ENCODE measurements at places on chromosomes 12 and 14.
A peak's percentile ranks its signal among the peaks of the same experiment; 100 is the strongest.

GRCh38 chr12:50070314-50071060 lies 13.1 kb downstream of the ASIC1 start:
- peak; percentile 77 for DNase-seq

- DNase-seq = peak; percentile 77
Observed at GRCh38 chr12:44875954-44876543, at the start of gene NELL2. Gene NELL2, minus strand, starts transcription at chr12:44876315. Its CDS starts 446 bp downstream, at chr12:44875869.

DNA sequence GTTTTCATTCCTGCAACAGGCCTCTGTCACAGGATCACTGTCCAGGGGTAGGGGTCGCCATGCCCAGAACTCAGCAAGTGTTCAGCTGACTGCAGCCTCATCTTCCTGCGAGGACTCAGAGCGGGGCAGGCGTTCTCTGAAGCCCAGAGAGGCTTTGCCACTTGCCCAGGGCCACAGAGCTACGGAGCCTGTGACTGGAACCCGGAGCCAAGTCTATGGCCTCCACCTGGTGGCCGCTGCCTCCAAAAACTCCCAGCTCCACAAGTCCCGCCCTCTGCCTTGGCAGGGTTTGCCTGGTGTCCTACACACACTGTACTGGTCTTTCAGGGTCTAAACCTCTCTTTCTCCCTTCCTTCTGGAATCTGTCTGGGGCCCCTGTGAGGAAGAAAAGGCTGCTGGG lies 8.7 kb upstream of the PPP1R13B start:
- no peak for DNase-seq

DNA sequence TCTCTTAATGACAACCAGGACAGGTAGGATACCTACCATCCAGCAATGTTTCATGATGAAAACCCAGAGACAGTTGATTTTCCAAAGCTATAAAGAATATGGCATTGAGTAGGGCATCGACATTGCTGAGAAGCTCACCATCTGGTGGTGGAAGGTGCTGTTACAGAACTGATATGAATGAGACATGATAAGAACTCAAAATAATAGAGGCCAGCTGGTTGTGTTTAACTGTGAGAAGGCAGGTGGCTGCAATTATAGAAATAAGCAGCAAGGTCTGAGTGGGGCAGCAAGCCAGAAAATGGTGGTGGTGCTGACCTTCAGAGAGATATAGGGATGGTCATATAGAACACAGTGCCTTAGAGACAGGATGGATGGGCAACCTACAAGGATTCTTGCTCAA lies 449.7 kb downstream of the BTG1 start:
- DNase-seq = no peak

DNA sequence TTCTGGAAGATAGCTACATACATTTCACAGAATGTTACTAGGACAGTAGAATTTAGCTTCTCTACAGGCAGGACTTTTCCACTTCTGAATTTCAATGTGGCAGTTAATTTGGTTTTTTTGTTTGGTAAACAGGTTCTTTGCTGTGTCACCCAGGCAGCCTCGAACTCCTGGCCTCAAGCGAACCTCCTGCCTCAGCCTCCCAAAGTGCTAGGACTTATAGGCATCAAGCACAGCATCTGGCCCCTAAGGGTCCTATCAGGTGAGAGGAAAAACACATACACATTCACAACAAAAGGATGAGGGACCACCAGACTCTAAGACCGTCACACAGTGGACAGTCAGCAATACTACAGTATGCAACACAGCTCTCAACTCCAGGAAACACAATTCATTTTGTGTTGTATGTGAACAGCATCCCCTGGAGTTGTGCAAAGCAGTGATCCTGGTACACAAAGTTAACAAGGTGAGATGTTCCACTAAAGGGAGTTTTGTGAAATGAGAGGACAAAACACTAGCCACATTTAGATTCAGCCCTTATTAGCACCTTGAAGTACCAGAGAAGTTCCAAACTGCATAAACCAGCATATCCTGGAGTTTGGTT lies 6.9 kb downstream of the ATP2B1 start:
- no peak for DNase-seq

DNA sequence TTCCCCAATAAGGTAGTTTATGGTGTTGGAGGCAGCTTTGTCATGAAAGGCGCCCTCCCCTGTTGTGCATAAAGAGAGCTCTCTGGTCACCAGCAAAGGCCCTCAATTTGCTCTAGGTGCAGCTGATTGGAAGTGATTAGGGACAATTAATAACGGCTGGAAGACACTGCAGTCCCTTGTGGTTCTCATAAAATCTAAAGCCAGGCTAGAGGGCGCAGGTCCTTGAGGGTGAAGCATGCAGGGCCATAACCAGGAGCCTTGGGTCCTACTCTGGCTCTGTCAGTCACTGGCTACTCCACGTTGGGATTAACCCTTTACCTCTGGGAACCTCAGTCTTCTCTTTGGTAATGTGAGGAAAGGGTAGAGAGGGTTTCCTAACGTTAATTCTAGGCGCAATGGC lies 1.9 kb downstream of the DAAM1 start:
- peak; percentile 6 for DNase-seq

- no peak for DNase-seq
Observed at GRCh38 chr12:82781309-82781997, 94.7 kb downstream of the TMTC2 start.

- no peak for DNase-seq
Observed at GRCh38 chr14:49479432-49479831, 106.7 kb downstream of the RPS29 start.

DNA sequence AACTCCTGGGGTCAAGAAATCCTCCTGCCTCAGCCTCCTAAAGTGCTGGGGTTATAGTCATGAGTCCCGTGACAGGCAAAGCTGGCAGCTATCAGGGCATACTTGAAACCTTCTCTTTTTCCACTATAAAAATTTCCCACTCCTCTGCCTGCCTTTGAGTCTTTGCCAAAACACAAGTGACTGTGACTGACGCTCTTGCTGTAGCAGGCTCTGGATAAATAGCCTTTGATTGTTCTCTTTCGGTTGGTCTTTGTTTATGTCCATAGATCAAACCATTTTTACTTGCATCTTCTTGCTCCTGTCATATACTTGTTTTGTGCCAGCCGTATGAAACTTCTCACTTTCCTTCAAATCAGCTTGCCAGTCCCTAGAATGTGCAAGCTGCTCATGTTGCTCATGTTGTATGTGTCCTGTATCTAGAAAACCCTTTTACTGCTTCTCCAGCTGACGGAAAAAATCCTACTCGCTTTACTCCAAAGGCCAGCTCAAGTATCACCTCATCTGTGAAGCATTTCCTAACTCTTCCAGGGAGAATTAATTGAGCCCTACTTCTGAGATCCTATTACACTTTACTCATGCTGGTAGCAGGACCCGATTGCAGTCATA lies 73.1 kb downstream of the RESF1 start:
- no peak for DNase-seq

- no peak for DNase-seq
Observed at GRCh38 chr14:60085085-60085484, 6.6 kb upstream of the PCNX4 start.

DNA sequence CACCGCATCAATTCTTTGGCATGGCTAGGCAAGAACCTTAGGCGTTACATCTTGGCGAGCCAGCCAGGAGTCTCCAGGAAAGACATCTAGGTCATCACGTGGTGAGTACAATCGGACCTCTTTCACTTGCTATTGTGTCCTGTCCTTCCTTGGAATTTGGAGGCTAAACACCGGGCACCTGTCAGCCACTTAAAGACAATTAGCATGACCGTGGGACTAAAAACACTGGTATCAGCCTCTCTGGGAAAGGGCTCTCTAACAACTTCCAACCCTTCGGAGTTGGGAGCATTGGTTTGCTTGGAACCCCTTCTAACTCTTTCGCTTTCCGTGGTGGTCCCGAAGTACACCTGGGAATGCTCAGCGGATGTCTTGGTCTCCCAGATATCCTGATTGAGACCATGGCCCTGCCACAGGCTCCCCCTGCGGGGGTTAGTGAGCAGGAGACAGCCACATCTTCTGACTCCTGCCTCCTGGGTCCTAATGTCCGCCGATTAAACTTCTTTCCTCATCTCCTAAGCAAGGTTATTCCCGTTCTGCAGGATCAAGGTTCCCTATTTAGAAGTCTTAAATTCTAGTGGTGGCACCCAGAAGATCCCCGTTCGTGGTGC lies 971.7 kb downstream of the FSCB start:
- DNase-seq = no peak

DNA sequence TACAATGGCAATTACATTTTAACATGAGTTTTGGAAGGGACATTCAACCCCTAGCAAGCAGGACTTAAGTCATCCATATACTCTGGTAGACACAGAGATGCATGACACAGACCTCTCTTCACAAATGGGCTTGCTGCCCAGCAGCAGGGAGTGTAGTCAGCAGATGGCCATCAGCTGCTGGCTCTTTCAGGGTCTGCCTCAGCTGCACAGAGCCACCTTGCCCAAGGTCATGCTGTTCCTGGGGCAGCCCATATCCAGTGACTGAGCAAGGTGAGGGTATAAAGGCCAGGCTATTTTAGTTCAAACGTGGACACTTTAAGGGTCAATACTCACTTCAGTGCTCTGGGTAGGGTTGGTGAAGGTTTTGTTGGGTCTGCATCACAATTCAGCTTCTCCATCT lies 58.3 kb upstream of the JDP2 start:
- no peak for DNase-seq

Measured in K562 (cell line).